Activated CD8-positive, alpha-beta T cell treated with anti-CD3 and anti-CD28 coated beads, Interleukin-2, amount 10 ng/mL, durations not matched to agents 7 days and 5 days (primary cell): ENCODE measurements at places on chromosomes 6 and 20. TPM values are rescaled to one million over a fixed set of nuclear protein-coding genes. Genes with fewer than 3 reads are reported as not detected.

LZTS3 gene
- 0.42 TPM for total RNA-seq

ASIP gene
- total RNA-seq = not detected

DNA sequence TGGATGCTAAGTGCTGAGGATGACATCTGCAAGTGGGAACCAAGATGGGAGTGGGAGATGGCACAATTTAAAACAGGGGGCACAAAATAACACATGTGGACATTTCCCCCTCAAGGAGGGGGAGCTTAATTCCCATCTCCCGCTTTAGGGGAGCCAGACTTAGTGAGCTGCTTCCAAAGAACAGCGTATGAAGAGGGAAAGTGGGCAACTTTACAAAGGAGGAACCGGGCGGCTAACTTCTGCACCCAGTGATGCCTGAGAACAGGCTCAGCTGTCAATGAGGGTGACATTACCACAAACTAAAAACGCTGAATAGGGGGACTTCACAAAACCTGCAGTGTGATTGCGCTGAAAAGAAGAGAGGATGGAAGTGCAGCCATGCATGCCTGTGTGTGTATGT, 95.5 kb upstream of the NXT1 start:
- DNase-seq = no peak

GRCh38 chr6:149079911-149080491, 237.5 kb upstream of the TAB2 start:
- DNase-seq = no peak

GRCh38 chr6:52254731-52255378, 10.6 kb upstream of the IL17F start:
- no peak for DNase-seq

DNA sequence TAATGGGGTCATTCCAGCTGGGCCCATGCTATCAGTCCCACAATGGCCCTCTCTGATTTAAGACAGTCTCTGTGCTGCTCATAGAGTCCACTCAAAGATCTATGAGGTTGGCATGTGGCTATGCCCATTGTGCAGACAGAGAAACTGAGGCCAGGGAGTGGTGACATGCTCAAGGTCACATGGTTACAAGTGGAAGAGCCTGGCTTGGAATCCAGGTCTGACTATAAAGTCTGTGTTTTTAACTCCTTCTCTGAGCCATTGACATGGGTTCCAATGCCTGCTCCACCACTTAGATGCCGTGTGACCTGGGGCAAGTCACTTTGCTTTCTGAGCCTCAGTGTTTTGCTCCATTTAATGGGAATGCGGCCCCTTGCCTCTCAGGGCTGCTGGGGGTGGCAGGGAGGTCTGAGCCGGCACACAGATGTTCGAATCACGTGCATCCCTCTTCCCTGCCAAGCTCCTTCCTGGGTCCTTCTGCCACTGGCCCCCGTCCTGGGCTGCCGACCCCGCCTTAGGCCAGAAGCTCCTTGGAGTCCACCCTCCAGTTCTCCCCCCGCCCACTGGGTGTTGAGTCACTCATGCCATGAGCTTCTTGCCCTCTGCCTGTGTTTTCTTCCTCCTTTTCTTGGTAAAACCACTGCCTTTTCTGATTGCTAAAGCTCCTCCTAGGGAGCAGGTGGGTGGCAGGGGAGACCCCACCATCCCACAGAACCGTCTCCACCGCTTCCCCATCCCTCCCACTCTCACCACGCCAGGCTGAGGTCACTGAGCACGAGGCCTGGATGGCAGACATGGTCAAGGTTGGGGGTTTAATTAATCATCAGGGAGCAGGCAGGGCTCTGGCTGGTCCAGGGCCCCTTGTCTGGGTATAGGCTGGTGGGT, 35.7 kb downstream of the CEBPB start:
- DNase-seq = peak; percentile 24
